ENCODE measurements at places on chromosomes 3 and 15.

DNA sequence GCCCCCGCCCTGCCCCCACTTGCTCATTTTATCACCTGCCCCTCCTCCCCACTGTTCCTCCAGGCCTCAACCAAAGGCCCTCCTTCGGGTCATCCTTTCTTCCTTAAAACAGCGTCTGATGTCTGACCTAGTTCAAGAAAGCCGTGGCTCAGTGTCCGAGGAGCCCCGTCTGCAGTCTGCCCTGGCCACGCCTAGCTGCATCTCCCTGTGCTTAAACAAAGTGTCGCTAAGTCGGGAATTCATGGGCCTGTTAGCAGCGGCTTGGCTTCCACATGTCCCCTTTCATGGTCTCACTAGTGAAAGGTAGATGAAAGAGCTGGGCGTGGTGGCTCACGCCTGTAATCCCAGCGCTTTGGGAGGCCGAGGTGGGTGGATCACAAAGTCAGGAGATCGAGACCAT is 41.2 kb downstream of the TM2D3 start:
- no peak for DNase-seq

- DNase-seq, result peak; percentile 95
Measured at GRCh38 chr3:100047455-100048141, 66.7 kb downstream of the FILIP1L start.

- peak; percentile 99 for DNase-seq
Measured at GRCh38 chr3:61574854-61575253, 13.5 kb downstream of the PTPRG start.

GRCh38 chr15:50116477-50116876 is 2.6 kb downstream of the ATP8B4 start:
- DNase-seq, result peak; percentile 42

GRCh38 chr3:11635680-11636393 is 7.9 kb downstream of the VGLL4 start:
- DNase-seq, result no peak
